ENCODE measurements at places on chromosomes 4 and X. TPM values are rescaled to one million over a fixed set of nuclear protein-coding genes. Genes with fewer than 3 reads are reported as not detected.

DNA sequence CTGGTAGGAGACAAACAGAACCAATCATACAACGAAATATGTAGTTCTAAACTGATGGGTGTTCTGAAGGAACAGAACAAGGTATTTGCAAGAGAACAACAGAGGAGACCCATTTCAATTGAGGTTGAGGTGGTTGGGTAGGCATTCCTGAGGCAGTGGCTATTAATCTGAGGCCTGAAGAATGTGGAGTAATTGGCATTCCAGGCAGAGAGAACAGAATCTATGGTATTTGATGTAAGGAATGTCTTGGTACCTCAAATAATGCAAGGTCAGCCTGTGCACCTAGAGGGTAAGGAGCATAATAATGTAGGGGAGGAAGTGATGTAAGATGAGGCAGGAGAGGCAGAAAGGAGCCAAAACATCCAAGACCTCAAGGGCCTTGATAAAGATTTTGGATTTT, 109.5 kb upstream of the TEX13C start:
- no peaks in the 10 kb centered on the region for H3K4me1 ChIP-seq
- DNase-seq = no peak
- no peaks in the 10 kb centered on the region for H3K27me3 ChIP-seq
- H3K27ac ChIP-seq = no peak overlapping the region
- H3K36me3 ChIP-seq = no peaks in the 10 kb centered on the region
- no peak overlapping the region for H3K4me3 ChIP-seq

DNA sequence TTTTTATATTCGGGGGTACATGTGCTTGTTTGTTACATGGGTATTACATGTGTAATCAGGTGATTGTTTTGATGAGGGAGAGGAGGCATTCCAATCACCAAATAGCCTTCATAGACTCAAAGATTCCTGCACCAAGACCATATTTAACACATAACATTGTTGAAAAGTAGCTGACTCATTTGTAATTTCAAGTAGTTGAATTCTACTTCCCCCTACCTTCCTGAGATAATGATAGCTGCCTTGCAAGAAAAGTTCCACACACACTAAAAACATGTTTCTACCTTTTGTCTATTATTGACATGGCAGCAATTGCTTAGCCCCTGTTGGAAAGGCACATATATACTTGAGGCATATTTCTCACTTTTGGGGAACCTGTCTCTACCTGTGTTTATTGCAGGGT, 16.1 kb downstream of the PGAM4 start:
- no peaks in the 10 kb centered on the region for H3K36me3 ChIP-seq
- no peaks in the 10 kb centered on the region for H3K4me1 ChIP-seq
- no peak overlapping the region for H3K27ac ChIP-seq
- H3K4me3 ChIP-seq = peak overlapping the region; percentile 9
- DNase-seq = no peak

- no peaks in the 10 kb centered on the region for H3K27me3 ChIP-seq
- no peak for DNase-seq
- no peak overlapping the region for H3K27ac ChIP-seq
- H3K4me3 ChIP-seq = no peak overlapping the region
These were observed 69.4 kb upstream of the ACSL1 start for GRCh38 chr4:184895012-184895695.

GRCh38 chr4:40514497-40514951, 115.1 kb downstream of the RBM47 start:
- no peak overlapping the region for H3K4me3 ChIP-seq
- H3K27ac ChIP-seq = no peak overlapping the region
- DNase-seq = no peak
- H3K4me1 ChIP-seq = no peaks in the 10 kb centered on the region

- no peaks in the 10 kb centered on the region for H3K27me3 ChIP-seq
- DNase-seq = no peak
- H3K4me1 ChIP-seq = no peaks in the 10 kb centered on the region
- H3K27ac ChIP-seq = no peak overlapping the region
- H3K4me3 ChIP-seq = no peak overlapping the region
These were observed 158.0 kb downstream of the KCNIP4 start for GRCh38 chr4:21790438-21791029.

Gene SLC9B1
- not detected for total RNA-seq

Gene DEFB131A
- total RNA-seq = not detected

Gene F11
- total RNA-seq = not detected
